MV-4-11 (cell line): ENCODE measurements at places on chromosomes 5 and 9.

DNA sequence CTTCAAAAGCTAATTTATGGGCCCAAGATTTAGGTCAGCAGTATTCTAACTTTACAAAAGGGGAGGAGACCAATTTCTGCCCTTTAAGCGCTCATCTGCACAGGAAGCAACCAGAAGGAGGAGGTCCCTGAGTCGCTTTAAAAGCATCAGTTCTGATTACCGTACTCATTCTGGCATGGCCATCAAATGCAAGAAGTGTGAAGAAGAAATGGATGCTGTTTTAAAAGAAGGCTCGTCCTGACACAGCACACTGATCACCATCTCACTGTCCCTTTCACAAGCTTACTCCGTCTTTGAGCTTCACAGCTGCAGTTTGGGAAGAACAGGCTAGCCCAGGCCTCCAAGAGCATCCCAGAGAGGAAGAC lies 17.5 kb downstream of the ZNF608 start:
- DNase-seq = no peak

- DNase-seq = no peak
These were observed 2.6 kb upstream of the SQSTM1 start for GRCh38 chr5:179817890-179818745.

DNA sequence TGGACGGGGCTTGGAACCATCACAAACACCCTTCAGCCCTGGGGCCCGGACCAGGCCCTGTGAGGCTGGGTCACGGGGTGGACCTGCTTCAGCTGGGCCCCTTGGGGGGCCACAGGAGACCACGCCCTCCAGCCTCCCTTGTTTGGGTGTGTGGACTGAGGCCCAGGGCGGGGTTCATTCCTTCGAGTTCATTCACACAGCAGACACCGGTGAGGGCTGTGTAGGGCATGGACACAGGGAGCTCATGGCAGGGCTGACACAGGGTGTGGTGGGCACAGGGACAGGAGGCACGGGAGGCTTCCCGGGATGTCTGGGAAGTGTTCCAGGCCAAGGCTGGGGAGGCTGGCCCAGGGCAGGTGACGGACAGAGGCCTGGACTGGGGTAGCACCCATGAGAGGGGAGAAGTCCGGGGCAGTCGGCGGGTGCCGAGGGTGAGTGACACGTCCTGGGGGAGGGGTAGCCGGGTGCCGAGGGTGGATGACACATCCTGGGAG lies 8.9 kb downstream of the DNLZ start:
- no peak for DNase-seq

DNA sequence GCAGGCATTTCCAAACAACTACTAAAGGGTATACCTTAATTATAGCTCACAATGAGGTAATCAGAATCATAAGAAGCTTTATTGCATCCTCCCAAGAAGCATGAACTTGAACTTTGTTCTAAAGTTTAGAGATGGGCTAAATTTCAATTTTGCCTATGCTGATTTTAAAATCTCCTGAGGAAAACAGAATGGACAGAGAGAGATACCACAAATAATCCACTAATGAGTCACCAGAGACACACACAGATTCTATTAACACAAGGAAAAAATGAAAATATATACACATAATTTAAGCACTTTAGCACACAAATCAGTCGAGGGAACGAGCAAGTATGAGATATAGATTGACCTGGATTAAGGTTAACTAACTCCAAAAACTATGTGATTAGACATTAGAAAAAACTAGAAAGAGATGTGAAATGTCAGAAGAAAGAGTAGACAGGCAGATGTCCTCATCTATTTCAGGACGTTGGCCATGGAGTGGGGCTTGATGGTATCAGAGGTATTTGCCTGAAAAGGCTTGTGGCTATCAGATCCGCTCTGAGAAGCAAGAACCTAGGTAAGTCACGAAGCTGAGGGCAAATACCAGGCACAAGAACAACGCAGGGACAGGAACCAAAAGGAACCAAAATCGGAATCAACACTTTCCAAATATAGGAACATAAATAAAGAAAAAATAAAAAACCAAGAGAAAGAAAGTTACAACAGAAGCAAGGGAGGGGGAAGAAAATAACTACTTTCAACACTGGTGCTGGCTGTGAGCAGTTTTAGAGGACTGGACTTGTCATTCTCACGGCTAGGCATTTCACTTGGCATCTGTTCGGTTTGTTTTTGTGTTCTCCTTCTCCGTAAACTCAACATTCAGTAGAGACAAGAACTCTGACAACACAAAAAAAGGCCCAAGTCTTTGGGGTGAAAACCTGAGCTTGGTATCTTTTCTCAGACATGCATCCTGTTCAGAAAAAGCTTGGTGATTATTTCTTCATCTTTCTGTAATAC lies 294.6 kb upstream of the PUM3 start:
- no peak for DNase-seq

- DNase-seq = peak; percentile 55
These were observed 4.9 kb downstream of the GMCL2 start for GRCh38 chr5:178182158-178182876.

DNA sequence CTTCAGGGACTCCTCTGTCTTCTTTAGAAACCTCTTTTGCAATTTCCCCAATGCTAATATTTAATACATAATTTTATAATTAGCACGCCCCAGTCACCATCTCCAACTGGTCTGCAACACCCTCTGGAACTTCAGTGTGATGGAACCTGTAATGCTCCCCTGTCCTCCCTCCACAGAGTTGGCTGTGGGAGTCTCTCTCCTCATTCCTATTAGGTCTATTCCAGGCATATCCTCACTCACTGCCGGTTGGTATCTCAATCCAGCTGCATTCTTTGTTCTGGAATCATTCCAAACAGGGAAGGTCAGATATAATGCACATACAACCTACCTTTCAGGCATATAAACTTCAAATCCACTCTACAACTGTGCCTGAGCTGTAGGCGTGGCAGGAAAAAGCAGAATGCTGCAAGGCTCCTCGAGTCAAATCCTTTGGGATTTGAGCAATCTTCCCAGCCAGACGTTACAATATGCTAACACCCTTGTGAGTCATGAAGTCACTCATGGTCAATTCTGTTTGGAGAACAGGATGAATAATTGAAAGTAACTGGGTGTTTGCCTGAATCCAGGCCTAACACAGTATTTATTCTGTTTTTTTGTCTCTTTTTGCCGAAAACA lies 293.8 kb downstream of the CWC27 start:
- DNase-seq = no peak

- DNase-seq = no peak
These were observed 651.8 kb downstream of the KCTD16 start for GRCh38 chr5:144822503-144822902.

DNA sequence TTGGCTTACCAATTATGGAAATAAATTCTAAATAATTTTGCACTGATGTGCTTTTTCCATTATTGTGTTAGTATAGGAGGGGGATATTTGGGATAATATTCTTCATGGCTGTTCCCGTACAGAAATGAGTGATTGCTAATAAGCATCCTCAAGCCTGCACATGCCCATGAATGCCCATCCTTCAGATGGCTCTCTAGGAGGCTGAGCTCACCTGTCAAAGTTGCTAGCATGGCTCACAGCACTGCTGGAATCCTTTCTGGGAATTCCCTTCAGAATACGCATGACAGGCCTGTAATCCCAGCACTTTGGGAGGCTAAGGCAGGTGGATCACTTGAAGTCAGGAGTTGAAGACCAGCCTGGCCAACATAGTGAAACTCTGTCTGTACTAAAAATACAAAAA lies 124.1 kb downstream of the NXNL2 start:
- DNase-seq = no peak

- DNase-seq = no peak
These were observed 228.8 kb downstream of the GAS1 start for GRCh38 chr9:86718388-86719049.

DNA sequence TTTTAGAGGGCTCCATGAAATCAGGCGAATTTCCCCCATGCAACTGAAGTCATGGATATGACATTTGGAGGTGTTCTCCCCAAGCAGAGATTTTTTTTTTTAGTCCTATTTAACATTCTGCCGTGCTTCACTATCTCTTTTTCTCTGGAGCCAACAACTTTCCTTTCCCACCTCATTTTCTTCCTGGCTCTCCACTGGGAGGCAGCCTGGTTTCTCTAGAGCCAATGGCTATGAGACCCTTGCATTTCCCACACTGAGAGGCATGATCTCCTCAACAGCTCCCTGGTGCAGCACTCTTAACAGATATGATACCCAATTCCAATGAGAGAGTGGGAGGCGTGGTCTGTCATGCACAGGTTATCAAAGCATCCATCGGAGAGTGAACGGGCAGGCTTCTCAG lies 310.8 kb downstream of the DRD1 start:
- no peak for DNase-seq

GRCh38 chr9:116232424-116233159 lies 79.0 kb downstream of the PAPPA start:
- DNase-seq = no peak

- peak; percentile 74 for DNase-seq
These were observed at the start of gene SEMA4D for GRCh38 chr9:89497978-89498851. SEMA4D (minus strand) TSS chr9:89498113; CDS start chr9:89405456, 92,657 bp downstream.
